ENCODE measurements at places on chromosomes 6 and 20.

- no peak for DNase-seq
These were observed 165.1 kb downstream of the RALGAPA2 start for GRCh38 chr20:20547221-20547875.

DNA sequence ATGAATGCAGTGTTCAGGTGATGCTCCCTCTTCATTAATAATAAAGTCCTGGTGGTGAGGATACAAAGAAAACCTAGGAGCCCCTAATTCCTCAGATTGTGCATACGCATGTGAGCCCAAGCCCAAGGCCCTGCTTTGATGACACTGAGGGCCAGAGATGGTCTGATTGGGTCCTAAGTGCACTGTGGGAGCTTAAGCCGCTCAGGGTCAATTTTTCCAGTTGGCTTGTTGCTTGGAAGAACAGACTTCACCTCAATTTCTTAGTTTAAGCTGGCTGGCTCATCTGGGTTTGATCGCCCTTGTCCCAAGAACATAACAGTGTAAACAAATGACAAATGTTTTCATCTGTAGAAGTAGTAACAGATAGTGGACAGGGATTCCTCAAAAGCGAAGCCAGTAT, 41.4 kb downstream of the INSM1 start:
- no peak for DNase-seq

DNA sequence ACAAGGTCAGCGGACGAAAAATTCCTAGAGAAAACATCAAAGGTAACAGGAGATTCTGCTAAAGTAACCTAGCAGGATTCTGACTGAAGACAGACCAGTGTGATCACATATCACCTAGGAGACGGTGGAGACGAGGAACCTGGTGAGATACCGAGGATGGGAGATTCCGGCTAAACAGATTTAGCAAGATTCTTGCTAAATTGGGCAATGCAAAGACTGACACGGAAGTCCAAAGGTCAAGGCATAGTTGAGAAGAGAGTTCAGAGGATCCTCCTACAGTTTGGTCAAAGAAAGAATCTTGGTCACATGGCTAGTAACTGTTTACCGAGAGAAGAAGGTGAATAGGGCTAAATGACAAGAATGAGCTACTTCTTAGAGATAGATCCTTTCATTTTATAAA, 61.1 kb downstream of the TMEM170B start:
- DNase-seq = no peak

DNA sequence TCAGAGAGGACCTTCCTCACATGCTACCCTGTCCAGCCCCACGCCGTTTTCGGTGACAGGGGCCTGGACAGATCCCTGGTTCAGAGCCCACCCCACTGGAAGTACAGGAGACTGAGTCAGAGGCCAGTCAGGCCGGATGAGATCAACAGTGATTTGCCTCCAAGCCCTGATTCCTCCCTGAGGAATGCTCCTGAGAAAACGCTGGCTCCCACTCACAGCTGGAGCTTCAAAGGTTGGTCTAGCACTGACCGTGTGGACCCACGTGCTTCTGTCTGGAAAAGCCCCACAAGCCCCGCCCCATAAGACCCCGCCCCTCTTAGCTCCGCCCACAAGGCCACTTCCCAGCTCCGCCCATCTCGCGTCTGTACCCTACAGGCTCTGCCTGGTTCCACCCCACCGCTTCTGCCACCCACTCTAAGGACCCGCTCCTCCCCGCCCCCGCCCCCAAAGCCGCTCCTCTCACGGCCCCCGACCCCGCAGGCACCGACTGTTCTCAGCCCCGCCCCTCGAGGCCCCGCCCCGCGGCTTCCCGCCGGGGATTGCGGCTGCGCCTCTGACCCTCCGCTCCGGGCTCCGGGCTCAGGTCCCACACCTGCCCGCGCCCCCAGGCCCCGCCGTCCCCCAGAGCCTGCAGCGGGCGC, 64.9 kb upstream of the BHLHE23 start:
- no peak for DNase-seq

DNA sequence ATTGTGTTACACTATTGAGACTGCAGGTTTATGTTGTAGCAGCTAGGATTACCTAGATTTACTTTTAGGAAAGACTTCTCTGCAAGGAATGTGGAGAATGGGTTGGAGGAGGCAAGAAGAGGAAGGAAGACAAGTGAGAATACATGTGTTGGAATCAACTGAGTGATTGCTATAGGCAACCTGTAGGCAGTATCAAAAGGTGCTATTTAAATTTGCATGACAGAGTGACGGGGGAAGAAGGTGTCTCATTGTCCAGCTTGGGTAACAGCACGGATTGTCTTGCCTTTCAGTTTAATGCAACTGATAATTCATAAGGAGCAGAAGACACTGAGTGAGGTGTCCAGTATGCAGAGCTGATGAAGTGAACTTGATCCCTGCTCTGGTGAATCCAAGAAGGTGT, 19.4 kb downstream of the SERPINB9 start:
- no peak for DNase-seq

GRCh38 chr6:137801352-137802114, 65.5 kb upstream of the TNFAIP3 start:
- no peak for DNase-seq
